ENCODE measurements at places on chromosomes 7 and 10.
A peak's percentile ranks its signal among the peaks of the same experiment; 100 is the strongest.

GRCh38 chr7:41885748-41886147, 182.9 kb upstream of the INHBA start:
- DNase-seq = no peak

DNA sequence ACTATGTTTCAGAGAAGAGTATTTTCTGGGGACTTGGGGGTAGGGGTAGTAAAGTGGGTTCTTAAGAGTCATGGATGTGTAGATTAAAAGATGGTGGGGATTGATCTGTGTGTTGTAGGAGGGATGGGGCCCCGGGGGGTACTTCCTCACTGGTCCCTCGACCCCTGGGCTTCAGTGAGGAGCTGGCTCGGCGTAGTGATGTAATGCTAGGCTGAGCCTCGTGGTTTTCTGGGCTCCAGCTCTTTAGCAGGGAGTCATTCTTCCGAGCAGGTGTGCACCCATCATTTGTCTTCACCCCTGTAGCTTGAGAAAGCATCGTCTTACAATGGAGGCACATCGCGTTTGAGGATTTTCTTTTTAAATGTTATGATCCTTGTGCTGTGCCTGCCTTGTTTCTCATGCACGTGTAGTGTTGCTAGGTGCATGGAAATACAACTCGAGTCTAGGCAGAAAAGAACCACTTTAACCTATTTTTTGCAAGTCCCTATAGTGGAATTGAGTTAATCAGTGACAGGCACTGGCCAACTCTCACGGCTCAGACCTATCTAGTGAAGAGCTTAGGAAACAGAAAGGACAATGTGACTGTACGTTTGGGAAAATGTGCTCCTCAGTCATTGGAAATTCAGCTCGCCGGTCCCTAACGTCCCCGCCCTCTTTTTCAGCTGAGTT, 106.1 kb upstream of the BTBD16 start:
- peak; percentile 72 for DNase-seq

GRCh38 chr10:527416-527815, 162.1 kb downstream of the DIP2C start:
- DNase-seq = no peak

DNA sequence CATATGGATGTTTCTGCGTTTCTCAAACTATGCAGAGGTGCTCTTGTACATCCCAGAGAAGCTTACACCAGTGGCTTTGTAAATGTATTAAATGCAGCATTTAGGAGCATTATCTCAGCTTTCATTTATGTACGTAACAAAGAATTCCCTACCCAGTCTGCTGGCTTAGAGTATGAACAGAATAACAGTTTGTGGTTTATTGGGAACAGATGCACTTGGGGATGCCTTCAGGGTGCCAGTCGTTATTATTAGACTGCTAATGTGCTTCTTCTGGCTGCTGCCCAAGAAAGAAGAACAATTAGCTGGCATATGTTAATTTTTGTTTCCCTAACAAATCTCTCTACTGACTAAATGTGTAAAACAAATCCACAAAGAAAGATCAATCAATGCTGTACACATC, 241.9 kb downstream of the FOXP2 start:
- no peak for DNase-seq

DNA sequence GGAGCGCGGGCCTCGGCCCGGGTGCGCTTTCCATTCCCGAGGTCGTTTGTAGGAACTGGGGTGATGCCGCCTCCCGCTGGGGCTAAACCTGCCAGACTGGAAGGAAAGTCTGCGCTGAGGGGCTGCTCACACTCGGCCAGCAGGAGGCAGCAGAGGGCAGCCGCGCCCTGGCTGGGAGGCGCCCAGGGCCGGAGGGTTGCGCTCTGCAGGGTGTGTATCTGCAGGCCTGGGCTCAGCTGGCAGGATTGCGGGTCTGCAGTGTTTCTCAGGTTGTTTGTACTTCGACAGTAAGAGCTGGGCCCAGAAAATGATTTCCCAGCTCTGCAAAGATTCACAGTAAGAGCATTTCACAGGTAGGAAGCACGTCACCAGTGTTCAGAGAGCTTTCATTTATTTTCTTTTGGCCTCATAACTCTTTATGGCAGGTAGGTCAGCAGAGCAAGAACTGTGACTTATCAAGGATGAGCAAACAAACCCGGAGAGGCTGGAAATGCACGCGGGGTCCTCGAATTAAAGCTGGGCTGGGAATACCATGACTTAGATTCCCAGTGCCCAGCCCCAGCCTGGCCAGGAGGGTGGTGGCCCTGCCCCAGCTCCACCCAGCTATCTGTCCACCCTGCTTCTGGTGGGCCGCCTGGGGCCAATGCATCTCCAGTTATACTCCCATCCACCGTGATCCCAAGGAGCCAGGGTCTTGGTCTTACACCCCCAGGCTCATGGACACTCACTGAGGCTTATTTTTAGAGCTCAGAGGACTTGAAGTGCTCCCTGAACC, 15.2 kb upstream of the PPP2R2D start:
- peak; percentile 75 for DNase-seq

DNA sequence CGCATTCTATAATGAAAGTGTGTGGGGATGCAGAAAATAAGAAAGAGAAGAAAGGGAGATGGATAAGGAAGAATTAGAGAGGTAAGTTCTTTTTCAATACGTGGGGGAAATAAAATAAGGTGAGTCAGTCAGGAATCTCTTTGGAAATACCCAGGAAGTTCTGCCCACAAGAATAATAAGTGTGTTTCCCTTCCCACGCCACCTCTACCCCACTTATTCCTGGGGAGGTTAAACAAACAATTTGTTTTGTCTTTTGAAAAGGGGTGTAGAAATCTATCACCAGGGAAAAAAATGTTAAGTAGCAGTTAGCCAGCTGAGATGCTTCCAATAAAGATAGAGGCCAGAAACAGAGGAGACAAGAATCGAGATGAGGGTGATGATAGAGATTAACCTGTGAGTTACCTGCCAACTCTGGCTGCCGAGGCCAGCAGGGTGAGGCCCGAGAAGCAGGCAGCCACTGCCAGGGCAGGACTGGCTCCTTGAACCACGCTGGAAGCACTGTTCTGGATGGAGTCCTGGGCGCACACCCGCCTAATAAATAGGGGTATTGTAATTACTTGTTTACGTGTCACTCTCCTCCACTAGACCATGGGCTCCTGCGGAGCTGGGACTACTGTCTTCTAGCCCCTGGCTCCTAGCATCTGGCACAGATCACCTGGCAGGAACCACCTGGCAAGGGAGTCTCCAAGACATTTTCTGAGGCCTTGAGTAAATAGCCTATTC, 191.3 kb downstream of the FGFR2 start:
- DNase-seq = no peak

Measured in small intestine (tissue), 16 donors.